Activated T-cell treated with anti-CD3 and anti-CD28 coated beads, Interleukin-2, amount 50 U/mL, for 4 hours (primary cell): ENCODE measurements at places on chromosomes 1 and 21.
A peak's percentile ranks its signal among the peaks of the same experiment; 100 is the strongest.

- no peak for DNase-seq
Measured at GRCh38 chr1:172254521-172255222, 165.8 kb upstream of the C1orf105 start.

DNA sequence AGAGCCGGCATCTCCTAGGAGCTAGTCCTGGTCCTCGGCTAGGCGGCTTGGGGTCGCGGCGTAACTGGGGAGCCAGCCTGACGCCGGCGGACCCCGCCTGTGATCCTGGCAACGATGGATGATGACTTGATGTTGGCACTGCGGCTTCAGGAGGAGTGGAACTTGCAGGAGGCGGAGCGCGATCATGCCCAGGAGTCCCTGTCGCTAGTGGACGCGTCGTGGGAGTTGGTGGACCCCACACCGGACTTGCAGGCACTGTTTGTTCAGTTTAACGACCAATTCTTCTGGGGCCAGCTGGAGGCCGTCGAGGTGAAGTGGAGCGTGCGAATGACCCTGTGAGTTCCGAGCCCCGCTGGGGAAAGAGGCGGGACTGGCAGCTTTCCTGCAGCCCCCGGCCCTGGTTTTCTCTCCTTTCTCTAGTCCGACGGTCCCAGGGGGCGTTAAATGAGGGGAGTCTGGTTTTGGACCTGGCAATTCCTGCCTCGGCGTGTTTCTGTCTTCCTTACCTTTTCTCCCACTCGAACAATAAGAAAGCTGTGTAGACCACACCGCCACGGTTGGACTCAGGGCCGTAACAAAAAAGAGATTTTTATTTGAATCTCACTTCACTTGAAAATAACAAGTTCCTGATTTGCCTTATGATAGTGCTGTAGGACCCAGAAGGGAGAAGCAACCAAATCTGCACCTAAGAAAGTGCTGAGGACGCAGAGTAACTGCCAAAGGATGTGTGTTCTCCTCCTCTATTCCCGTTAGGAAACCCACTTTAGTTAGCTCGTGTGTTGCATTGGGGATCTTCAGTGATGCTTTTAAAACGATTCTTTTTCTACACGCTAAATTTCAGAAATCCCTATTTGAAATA, at the start of gene SPRTN:
TSS of gene SPRTN (plus strand) at position 24 of the 859 bp plus-strand sequence. CDS start at position 115, 91 bp downstream.
- DNase-seq: no peak

GRCh38 chr1:226687426-226687825, 51.7 kb downstream of the ITPKB start:
- DNase-seq: peak; percentile 41

- DNase-seq: no peak
Measured at GRCh38 chr1:150808121-150808520, at the start of gene CTSK. CTSK (minus strand) TSS chr1:150808260; CDS start chr1:150806805, 1,455 bp downstream.

DNA sequence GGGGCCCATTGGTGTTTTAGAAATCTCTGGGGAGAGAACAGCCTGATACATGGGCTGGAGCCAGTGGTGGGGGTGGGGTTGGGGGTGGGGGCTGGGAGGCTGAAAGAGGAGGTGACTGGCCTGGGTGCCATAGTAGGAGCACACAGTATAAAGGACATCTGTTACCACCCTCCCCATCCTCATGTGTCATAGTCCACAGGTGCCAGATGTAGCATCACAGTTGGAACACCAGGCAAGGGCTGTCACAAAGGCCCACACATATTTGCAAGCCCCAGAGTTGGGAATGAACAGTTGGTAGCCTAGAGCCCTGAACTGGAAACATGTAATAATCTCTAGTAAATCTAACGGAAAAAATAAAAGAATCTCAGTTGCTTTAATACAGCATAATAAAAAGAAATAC, 55.1 kb upstream of the CR2 start:
- DNase-seq: no peak

DNA sequence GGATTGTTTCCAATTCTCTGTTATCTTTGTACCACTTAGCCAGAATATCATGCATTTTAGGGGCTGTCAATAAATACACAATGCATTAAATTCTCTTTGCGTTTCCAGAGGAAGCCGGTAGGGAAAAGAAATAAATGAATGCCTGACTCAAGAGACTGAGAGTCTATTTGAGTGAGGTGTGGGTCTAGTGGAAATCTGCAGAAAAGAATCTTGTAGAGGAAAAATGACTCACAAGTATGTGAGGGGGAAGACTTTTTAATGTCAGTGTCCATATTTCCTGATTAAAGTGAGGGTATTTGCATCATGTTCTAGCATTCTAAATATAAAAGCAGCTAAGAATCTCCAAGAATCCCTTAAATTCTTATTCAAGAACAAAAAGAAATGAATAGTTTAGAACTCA, 271.1 kb downstream of the PTPRC start:
- no peak for DNase-seq

DNA sequence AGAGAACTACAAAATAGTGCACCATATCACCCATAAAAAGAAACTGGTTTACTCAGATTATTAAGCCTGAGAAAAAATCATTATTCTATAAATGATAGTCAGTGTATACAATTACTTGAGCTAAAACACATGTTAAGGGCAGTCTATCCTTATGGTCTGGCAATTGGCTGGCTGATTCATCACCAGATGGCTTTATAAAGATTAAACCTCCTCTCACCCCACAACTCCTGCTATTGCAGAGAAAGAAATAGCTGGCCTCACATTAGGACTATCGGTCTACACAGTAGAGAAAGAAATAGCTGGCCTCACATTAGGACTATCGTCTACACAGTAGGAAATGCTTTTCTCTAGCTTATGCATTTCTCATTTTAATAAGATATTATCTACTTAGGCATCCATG, 21.2 kb downstream of the CEP170 start:
- no peak for DNase-seq

DNA sequence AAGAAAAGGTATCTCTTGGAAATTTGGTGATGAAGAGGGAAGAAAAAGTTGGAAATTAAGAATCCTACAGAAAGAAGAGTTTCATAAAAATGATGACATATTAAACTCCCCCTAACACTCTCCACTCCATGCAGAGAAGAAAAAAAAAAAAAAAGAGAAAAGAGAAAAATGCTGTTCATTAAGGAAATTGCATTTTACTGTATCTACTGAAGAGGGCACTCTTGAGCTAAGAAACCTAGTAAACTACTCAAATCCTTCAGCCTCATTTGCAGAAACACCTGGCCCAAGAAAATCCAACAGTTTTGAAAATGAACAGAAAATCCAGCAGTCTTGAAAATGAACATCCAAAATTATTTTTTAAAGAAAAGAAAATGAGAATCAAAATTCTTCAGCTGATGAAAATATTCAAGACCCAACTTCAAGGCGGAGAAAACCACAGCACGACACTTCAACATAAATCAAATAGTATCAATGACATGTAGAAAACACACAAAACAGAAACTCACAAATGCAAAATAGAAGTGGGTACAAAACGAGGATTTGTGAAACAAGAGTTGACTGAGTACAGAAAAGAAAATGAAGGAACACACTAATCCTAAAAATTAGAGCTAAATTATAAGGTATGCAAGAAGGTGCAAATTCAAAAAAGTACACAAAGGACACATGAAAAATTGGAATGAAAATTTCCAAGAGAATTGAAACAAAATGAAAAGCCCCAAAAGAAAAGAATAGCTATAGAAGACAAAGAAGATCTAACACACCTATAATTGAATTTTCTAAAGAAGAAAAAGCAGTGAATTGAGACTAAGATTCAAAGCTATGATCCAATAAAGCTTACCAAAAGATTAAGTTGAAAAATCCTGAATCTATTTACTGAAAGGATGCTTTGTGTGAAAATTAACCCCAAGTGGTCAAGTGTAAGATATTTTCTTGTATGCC, 73.2 kb upstream of the DNAJC6 start:
- no peak for DNase-seq
